ENCODE measurements at places on chromosomes 4 and X. TPM values are rescaled to one million over a fixed set of nuclear protein-coding genes. Genes with fewer than 3 reads are reported as not detected.

Gene ZFP92
- not detected for total RNA-seq

Gene ADGRG2
- not detected for total RNA-seq

Gene TLR6
- 0.34 TPM for total RNA-seq

Gene SSX5
- not detected for total RNA-seq

Gene TRIM75
- total RNA-seq, result not detected

Gene MID1
- total RNA-seq, result 5.5 TPM

Gene UGT2B10
- 0.25 TPM for total RNA-seq

GRCh38 chrX:150074175-150074574 is 135.9 kb upstream of the EOLA2 start:
- DNase-seq, result no peak

GRCh38 chr4:127304356-127304755 is 328.4 kb upstream of the INTU start:
- no peak for DNase-seq

GRCh38 chr4:162853788-162854187 is 312.9 kb downstream of the NAF1 start:
- no peak for DNase-seq

DNA sequence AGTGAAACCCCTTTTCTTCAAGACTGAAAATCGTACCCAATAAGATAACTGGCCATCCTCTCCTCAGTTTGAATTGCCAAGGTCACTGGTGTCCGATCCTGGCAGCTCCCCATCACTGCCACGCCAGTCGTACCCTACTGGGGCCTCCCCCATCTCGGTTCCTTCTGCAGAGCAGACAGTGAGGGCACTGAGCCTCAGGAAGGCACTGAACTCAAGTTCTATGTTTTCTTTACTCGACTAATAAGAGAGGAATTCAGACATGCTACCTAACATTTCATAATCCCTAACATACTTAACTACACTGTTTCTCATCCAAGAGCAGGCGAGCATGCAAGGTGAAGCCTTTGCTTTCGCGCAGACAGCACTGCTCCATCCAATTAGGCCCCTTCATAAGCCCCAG is 23.4 kb downstream of the ZFYVE28 start:
- DNase-seq, result no peak

- DNase-seq, result no peak
These were observed 321.5 kb downstream of the NLGN4X start for GRCh38 chrX:5907207-5907606.

- no peak for DNase-seq
These were observed 39.8 kb downstream of the SNCA start for GRCh38 chr4:89797117-89797516.

DNA sequence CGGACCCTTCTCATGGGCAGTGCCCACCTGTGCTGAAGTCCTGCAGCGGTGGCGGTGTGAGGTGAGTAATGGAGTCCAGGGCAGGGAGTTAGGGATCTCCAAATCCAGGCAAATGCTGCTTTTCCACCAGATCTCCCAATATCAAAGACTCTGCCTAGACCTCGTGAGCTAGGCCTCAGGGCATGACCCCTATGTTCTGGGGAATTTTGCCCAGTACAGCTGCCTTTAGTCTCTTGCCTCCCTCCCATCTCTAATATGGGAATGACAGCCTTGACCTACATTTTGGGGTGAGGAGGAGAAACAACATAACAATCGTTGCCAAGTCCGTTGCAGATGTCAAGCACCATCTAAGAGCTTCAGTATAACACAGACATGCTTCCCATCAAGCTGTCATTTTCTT is 7.3 kb downstream of the PAK3 start:
- no peak for DNase-seq

Measured in HT-29 (cell line).